ENCODE measurements at places on chromosomes 2 and 18.

- no peak for DNase-seq
These were observed 23.5 kb upstream of the ITGB6 start for GRCh38 chr2:160223560-160223959.

- DNase-seq: no peak
These were observed 1953.4 kb upstream of the LRRTM1 start for GRCh38 chr2:82257796-82258555.

- DNase-seq: no peak
These were observed 44.7 kb downstream of the SOX11 start for GRCh38 chr2:5736886-5737285.

GRCh38 chr2:240594511-240595380 lies 8.2 kb downstream of the CAPN10 start:
- DNase-seq: no peak

DNA sequence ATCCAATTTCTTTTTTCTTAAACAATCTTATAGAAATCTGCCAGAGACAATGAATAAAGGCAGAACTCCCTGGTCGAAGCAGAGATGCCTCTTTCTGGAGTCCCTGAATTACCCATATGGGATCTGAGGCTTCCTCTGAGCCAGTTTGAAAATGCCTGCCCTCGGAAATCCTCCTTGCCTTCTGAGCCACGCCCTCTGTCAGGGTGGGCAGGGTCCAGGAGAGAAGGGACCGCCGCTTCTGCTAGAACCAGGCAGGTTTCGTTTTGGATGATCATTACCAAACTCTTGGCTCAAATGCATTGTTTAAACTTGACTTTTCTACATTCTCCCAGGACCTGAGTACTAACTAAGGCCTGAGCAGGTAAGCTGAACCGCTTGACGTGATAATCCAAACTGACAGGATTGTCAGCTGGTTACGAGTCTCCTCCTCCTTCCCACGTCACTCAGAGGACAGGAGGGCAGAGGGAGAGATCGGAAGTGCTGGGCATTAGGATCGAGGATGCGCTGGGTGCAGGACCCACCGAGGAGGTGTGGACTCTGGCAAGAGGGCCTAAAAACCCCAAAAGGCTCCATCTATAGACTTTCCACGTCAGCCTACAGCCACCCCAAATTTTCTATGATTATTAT lies 128.4 kb downstream of the KLHL29 start:
- DNase-seq: no peak

GRCh38 chr2:939936-940601 lies 10.6 kb upstream of the SNTG2 start:
- peak; percentile 68 for DNase-seq

- DNase-seq: no peak
These were observed 28.9 kb upstream of the LMAN1 start for GRCh38 chr18:59387687-59388565.

- no peak for DNase-seq
These were observed 7.8 kb downstream of the CCDC85A start for GRCh38 chr2:56191617-56192016.

DNA sequence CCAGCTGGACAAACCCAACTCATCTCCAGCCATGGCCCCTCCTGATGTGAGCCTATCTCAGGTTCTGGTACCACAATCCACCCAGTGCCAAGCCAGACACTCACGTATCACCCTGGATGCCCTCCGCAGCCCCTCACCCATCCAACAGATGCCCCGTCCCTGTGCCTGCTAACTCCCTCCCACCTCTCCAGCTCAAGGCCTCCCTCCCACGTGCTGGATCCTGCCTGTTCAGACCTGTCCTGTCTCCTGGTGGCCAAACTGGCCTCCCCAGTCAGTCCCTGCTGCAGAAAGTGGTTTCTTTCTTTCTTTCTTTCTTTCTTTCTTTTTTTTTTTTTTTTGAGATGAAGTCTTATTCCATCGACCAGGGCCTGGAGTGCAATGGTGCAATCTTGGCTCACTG lies 86.2 kb downstream of the RRM2 start:
- no peak for DNase-seq

Data from AG04449 (cell line).